Activated CD4-positive, alpha-beta T cell treated with anti-CD3 and anti-CD28 coated beads, Interleukin-2, amount 50 U/mL, for 24 hours (primary cell): ENCODE measurements at places on chromosomes 7 and 10.
A peak's percentile ranks its signal among the peaks of the same experiment; 100 is the strongest.

DNA sequence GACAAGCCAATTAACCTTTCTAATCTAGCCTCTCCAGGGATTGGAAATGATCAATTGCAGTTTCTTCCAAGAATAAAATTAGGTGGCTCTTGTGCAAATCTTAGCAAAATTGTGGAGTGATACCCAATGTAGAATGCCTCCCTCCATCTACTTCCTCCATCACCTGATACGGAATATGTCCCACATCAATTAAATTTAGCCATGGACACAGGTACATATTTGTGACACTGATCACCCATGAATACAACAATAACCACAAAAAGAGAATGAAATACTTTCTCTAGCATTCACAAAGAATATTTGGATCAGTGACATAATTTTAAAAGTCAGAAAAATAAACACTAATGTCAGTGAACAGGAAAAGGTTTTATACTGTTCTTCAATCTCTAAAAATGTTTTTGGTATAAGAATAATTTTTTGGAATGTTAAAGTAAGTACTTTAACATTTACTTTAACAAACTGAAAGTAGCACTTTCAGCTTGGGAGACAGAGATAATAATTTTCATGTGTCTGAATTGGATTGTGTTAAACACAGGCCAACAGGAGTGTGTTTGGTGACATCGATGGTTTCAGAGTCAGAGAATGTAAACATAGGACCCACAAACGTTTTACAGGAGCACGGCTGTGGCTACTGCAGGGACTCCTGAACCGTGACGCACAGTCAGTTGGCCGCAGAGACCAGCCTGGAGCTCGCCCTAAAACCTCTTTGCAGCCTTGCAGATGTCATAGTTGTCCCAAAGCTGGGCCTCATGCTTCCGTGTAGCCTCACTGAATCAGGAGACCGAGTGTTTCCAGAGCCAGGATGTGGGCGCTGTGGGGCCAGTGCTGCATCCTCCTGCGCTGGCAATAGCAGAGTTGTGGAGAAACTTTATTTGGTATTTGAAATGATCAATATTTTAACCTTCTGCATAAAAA lies 7.2 kb downstream of the RBM20 start:
- no peak for DNase-seq

- DNase-seq, result no peak
Measured at GRCh38 chr10:100612601-100613595, 77.2 kb downstream of the HIF1AN start.

DNA sequence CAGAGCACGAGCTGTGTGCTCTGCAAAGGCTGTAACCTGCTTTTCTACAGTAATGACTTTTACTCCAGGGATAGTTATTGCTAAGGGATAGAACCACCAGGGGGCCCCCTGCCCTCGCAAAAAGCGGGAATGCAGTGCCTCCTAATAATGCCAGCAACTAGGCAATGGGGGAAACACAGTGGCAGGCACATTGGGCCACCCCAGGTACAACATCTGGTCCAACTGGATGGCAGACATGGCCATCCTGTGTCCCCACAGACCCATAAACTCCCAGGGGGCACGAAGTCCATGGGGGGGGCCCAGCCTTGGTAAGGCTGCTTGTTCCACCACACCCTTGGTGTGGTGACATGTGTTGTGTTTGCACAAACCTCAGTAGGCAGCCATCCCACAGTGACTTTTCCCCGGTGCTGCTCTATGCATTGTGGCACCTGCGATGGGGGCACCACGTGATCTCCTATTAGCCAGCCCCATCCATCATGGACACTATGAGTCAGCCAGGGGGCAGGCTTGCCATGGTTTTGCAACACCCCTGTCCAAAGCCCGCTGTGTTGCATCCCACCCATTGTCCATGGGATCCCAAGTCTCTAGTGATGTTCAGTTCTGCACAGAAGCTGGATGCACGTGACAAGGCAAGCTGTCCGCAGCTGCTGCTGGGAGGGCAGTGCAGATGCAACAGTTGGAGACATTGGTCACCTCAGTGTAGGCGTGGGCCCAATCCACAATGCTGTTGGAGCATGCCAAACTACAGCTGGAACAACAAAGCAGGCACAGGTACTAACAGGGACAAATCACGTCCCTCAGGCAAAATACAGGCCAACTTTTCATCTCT lies 84.0 kb downstream of the ANLN start:
- DNase-seq, result no peak

- no peak for DNase-seq
Measured at GRCh38 chr10:19772972-19773371, 43.3 kb upstream of the PLXDC2 start.

DNA sequence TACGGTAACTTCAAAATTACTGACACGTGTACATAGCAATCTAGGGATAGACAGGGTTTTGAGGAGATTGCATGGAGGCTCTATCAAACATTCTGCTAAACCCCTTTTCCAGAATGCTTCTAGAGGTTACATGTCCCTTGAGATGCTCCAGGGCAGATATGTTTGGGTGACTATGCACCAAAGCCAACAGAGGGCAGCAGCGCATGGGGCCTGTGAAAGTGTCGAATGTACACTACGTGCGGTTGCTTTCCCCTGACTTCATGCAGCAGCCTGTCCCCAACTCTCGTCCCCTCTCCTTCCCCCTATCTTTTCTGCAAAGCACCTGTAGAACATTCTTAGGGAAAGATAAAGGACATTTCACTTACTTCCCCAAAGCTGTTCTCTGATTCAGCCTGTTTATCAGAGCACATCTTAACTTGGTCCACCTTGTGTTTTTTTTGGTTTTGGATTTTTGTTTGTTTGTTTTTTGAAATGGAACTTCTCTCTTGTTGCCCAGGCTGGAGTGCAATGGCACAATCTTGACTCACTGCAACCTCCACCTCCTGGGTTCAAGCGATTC lies 90.2 kb downstream of the UBE3C start:
- DNase-seq, result no peak

- DNase-seq, result no peak
Measured at GRCh38 chr10:43130770-43131171, 7.5 kb upstream of the CSGALNACT2 start.

DNA sequence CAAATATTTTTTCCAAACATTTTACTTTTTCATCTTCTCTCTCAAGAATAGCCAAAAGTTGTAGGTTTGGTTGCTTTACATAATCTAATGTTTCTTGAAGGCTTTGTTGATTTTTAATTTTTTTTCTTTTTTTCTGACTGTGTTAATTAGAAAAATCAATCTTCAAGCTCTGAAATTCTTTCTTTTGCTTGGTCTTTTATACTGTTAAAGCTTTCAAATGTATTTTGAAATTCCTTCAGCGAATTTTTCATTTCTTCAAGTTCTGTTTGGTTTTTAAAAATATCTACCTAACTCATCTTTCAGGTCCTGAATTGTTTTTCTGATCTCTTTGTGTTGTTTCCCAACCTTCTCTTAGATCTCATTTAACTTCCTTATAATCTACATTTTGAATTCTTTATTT lies 109.3 kb downstream of the SLC25A40 start:
- no peak for DNase-seq

GRCh38 chr7:150847536-150847935 lies 4.8 kb upstream of the AOC1 start:
- no peak for DNase-seq

- no peak for DNase-seq
Measured at GRCh38 chr7:103810112-103810744, 179.2 kb downstream of the RELN start.

DNA sequence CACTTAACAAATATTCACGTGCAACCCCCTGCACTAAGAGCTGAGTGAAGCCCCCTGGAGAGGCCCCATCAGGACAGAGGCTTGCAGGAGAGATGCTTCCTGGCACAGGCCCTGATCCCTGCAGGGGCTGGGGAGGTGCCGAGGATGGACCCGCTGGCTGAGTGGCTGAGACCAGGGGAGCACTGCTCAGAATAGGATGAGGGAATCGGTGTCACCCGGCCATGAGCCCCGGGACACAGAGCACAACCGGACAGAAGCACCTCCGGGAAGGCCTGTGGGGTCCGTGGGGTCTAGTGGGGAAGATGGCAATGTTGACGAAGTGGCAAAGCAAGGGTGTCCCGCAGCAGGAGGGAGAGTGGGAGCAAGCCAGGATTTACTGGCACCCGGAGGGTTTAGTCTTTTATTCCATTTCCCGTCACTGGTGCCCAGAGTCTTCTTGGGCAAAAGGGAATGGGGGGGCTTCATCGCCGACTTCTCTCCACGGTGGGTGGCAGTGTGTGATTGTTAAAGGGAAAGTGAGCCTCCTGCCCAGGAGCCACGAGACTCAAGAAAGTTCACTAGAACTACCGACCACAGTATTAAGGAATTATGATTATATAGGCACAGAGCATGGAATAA lies 140.7 kb downstream of the ADARB2 start:
- DNase-seq, result no peak

GRCh38 chr10:129932182-129932581 lies 31.9 kb downstream of the EBF3 start:
- no peak for DNase-seq

GRCh38 chr10:6348096-6348874 lies 145.6 kb downstream of the PFKFB3 start:
- DNase-seq, result peak; percentile 77

DNA sequence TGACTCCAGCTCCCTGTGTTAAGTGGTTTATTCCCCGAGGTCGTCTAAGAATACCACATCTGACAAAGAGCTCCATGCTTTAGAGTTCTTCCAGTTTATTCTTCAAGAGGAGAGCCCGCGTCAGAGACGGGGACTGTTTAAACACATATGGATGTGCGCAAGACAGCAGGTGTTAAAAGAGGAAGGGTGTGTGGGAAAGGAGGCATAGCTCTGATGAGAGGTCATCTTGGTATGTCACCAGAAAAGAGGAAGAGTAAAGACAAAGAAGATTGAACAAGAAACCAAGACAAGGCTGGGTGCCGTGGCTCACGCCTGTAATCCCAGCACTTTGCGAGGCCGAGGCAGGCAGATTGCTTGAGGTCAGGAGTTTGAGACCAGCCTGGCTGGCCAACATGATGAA lies 258.7 kb downstream of the CCDC3 start:
- DNase-seq, result no peak

DNA sequence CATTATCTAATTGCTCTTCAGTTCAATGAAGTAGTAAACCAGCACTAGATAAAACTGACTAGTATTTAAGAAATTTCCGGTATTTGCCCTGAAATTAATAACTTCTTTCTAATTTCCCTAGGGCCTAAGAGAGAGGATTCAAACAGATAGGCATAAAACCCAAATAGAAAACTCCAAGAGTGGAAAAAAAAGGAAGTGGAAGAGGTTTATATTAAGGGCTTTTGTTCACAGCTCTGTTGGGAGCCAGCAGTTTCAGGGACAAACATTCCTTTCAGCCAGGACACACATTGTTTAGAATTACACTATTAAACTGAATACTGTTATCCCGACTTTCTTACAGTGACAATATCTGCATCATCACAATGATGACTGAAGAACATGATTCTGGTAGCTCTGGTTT lies 3.6 kb downstream of the ODAD2 start:
- no peak for DNase-seq

DNA sequence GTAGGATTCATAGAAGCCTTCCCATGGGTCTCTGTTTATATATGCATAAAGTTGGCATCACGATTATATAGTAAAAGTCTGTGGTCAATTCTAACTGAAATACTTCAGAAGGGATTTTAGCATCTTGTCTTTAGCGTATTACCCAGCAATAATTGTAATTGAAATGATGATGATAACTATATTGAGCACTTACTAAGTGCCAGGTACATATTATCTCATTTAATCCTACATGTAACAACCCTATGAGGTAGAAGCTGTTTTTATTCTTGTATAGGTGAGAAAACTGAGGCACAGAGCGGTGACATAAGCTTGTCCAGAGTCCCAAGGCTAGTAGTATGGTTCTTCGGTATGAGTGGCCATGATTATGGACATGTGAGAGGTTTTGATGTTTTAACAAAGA lies 33.8 kb downstream of the PANK1 start:
- DNase-seq, result no peak

DNA sequence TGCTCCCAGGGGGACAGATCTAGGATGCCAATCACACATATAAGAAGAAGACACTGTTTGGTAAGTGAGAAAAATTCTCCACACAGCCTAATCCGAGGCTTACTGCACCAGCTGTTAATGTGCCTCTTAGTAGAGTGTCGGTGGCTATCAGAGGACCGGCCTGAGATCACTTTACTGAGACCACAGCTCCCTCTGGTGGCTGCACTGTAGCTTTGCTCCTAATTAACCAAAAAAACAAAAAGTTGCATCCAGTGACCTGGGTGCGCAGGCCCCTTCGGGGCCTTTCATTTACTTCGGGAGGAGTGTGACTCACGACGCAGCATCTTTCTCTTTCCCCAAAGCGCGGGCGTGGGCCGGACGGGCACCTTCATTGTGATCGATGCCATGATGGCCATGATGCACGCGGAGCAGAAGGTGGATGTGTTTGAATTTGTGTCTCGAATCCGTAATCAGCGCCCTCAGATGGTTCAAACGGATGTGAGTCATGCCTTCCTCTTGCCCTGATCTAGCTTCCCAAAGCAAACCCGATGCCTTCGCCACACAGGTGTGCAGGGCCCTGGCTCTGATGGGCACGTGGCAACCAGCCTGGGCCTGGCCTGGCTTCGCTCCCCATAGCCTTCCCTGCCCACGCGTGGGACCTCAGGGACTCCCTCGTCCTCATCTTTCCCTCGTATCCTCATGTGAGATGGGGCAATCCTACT lies 56.7 kb downstream of the MKI67 start:
- DNase-seq, result peak; percentile 65

DNA sequence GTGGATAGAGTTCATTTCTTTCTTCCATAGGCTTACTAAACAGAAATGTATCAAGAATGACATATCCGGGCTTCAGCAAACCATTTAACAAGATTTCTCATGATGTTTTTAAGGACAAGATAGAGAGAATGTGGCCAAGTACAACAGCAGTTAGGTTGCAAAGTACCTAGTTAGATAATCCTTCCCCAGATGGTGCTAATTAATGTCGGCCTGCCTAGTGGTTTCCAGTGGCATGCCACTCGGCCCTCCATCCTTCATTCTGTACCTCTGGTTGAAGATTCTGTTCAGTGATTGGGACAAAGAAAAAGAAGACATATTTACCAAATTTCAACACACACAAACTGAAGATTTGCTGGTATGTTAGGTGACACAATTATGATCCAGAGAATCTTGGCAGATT lies 212.1 kb downstream of the MACC1 start:
- DNase-seq, result no peak

GRCh38 chr7:91720260-91720937 lies 160.1 kb downstream of the MTERF1 start:
- DNase-seq, result no peak

GRCh38 chr10:18500576-18500975 lies 150.8 kb downstream of the NSUN6 start:
- no peak for DNase-seq

- no peak for DNase-seq
Measured at GRCh38 chr7:157464111-157464970, 127.5 kb downstream of the DNAJB6 start.

GRCh38 chr10:98023024-98023423 lies 7.4 kb downstream of the CRTAC1 start:
- no peak for DNase-seq

GRCh38 chr7:55569797-55570196 lies 2.5 kb downstream of the VOPP1 start:
- DNase-seq, result no peak

GRCh38 chr7:14294637-14295036 lies 305.2 kb upstream of the ETV1 start:
- no peak for DNase-seq

GRCh38 chr7:2006231-2006771 lies 226.4 kb downstream of the MAD1L1 start:
- DNase-seq, result no peak

GRCh38 chr7:36978461-36978860 lies 254.2 kb upstream of the AOAH start:
- no peak for DNase-seq

GRCh38 chr7:333393-333764 lies 43.4 kb downstream of the FOXL3 start:
- no peak for DNase-seq
